ENCODE measurements at places on chromosomes 12 and 14.

DNA sequence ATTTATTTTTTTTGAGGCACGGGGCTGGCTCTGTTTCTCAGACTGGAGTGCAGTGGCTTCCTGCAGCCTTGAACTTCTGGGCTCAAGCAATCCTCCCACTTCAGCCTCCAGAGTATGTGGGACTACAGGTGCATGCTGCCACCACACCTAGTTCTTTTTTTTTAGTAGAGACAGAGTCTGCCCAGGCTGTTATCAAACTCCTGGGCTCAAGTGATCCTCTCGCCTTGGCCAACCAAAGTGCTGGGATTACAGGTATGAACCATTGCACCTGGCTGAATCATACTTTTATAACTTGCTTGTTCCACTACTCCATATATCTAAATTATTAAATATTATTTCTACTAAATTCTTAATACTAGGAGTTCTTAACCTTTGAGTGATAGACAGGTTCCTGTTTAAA lies 111.6 kb downstream of the BTG1 start:
- no peak for DNase-seq

DNA sequence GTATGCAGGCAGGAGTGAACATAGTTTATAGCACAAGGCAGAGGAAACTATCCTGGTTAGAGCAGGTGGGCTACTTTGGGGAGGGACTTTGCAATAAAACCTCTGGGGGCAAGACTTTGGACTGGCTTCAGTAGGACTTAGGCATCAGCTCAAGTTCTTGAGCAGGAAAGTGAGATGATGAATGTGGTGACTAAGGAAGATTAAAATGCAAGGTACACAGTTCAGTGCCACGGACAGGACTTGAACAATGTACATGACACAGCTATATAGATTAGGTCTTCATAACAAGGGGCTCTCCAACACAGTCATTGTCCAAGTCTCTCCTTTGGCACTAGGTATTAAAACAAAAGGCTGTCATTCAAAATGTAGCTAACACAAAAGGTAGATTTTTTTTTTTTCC lies 21.4 kb upstream of the PPP4R4 start:
- no peak for DNase-seq

DNA sequence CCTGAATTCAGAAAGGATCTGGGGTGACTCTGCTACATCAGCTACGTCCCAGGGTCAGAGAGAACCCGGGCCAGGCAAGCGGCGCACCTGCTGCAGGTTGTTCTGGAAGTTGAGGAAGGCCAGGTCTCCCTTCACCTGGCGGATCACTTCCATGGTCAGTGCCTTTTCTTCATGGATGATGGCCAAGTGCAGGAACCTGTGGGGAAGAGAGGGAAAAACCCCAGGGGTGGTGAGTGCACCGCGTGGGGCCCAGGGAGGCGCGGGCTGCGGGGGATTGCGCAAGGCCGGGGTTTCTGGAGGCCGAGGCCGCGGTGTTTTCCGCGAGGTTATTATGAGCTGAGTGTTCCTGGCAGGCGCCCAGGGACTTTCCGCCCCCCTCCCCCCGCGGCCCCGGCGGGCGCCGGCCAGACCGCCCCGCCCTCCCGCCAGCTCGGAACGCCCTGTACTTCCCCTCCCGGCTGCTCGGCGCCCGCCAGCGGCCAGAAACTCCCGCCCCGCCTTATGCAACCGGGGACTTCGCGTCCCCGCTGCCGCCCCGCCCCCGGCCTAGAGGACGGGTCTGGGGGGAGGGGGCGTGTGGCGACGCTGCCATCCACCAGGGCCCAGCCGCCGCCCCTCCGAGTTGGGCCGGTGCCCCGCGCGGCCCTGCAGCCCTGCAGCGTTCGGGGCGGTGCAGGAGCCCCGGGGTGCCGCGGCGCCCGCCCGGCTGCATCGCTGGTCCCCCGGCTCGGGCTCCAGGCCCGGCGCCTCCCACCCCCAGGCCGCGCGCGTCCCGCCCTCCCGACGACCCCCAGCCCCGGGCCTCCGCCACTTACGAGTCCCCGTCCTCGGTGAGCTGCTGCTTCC lies 723 bp downstream of the NFKBIA start:
- DNase-seq = peak; percentile 93

- peak; percentile 94 for DNase-seq
Observed at GRCh38 chr12:63922474-63922873, 78.0 kb downstream of the SRGAP1 start.

GRCh38 chr12:22533155-22533554 lies 11.2 kb downstream of the C2CD5 start:
- DNase-seq = no peak

- DNase-seq = no peak
Observed at GRCh38 chr14:72466325-72466724, 427.6 kb downstream of the DPF3 start.

- peak; percentile 69 for DNase-seq
Observed at GRCh38 chr12:69097619-69098368, 141.6 kb upstream of the CPSF6 start.

DNA sequence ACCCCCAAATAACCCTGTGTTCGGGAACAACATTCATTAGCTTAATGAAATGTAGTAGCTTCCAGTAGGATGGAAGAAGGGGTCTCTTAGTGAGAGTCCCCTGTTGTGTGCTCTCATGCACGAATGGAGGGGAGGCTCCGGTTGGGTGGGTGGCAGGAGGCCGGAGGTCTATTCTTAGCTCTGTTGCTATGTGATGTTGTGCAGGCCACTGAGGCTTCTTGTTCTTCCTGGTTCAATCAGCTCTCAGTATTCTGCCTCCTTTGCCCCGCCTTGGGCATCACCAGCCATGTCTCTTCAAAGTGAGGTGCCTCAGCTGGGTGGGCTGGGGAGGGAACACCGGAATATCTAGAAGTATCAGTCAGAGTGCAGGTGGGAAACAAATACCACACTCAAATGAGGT lies 50.8 kb downstream of the KCNA1 start:
- DNase-seq = no peak

- DNase-seq = no peak
Observed at GRCh38 chr12:121427556-121428050, 27.7 kb downstream of the RNF34 start.

GRCh38 chr12:45339035-45339434 lies 123.1 kb downstream of the ANO6 start:
- no peak for DNase-seq

GRCh38 chr14:59871166-59871495 lies 555 bp upstream of the RTN1 start:
- DNase-seq = no peak

- DNase-seq = no peak
Observed at GRCh38 chr14:72063761-72064282, 131.6 kb downstream of the RGS6 start.

DNA sequence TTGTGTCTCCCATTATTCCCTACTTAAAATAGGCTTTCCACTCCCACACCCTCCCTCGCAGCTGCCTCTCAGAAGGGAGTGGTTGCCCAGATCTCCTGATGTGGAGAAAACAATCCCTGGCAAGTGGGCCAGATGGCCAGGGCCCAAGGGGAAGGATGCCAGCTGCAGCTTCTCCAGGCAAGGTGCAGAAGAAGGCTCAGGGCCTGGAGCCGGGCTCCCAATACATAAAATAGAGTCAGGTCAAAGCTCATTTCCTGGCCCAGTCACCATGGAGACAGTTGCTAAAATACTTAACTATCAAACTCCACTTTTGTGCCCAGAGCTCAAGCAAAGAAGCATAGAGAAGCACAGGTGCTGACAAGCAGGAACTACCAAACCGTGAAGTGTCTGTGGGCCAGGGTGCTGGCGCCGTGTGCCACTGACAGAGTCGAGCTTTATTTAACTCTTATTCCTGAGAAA lies 45.7 kb upstream of the ITPR2 start:
- DNase-seq = no peak

- DNase-seq = no peak
Observed at GRCh38 chr12:106945261-106945851, 10.4 kb upstream of the TMEM263 start.

GRCh38 chr12:56425193-56425592 lies 24.0 kb downstream of the TIMELESS start:
- no peak for DNase-seq

- no peak for DNase-seq
Observed at GRCh38 chr12:131117438-131118245, 163.9 kb downstream of the ADGRD1 start.

- DNase-seq = no peak
Observed at GRCh38 chr12:44258246-44258645, 422.4 kb downstream of the TMEM117 start.

DNA sequence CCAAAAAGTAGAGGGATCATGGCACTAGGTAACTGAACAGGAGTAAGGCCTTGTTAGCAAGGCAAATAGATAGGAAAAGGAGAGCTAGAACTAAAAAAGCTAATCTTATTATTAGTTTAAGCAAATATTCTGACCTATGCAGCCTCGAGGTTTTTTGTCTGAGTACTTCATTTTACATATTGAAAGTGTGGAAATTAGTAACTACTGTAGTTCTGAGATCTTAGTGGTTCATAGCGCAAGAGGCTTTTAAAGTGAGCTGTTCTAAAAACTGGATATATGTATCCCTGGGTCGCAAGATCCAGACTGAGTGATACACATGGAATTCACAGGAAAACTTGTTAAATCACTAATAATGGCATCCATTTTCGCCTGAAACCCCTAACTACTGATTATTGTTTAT lies 411.0 kb upstream of the SOX5 start:
- DNase-seq = no peak

- DNase-seq = no peak
Observed at GRCh38 chr12:109588461-109589239, 15.1 kb downstream of the MVK start.

DNA sequence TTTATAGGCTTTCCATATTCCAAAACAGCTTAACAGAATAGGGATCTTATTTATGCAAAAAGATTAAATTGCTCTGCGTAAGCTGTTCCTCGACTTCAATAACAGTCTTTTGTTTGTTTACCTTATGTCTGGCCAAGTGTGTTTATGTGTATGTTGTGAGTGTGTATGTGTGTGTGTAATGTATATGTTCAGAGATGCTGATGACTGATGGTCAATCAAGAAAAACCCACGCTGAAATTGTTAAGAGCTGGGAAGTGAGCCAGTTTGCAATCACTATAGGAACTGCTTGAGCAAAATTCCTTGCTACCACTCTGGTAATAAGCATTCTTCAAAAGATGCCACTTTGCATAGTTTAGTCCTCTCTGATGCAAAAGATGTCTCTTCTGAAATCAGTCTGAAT lies 59.6 kb downstream of the PRKD1 start:
- DNase-seq = peak; percentile 72

- DNase-seq = peak; percentile 68
Observed at GRCh38 chr14:49687942-49688700, at the start of gene POLE2. Gene POLE2, minus strand, starts transcription at chr14:49688214. Its CDS starts 11 bp downstream, at chr14:49688203.
